ENCODE measurements at places on chromosomes 3 and 15. TPM values are rescaled to one million over a fixed set of nuclear protein-coding genes. Genes with fewer than 3 reads are reported as not detected.

Gene TMCO5A
- not detected for polyA plus RNA-seq

Gene SAXO2
- 0.49 TPM for polyA plus RNA-seq

Gene HAPLN3
- polyA plus RNA-seq, result 9.2 TPM

Gene COLQ
- polyA plus RNA-seq, result 1.8 TPM

Gene LYZL4
- polyA plus RNA-seq, result not detected

Gene WDR49
- polyA plus RNA-seq, result 0.08 TPM

Gene OR5H2
- not detected for polyA plus RNA-seq

Gene RHCG
- 0.13 TPM for polyA plus RNA-seq

Gene ARGFX
- not detected for polyA plus RNA-seq

Gene SLTM
- 60.0 TPM for polyA plus RNA-seq

Gene UBR1
- polyA plus RNA-seq, result 13.3 TPM

Gene TM2D3
- polyA plus RNA-seq, result 52.0 TPM

Gene TM6SF1
- 3.7 TPM for polyA plus RNA-seq

Gene THAP10
- 3.8 TPM for polyA plus RNA-seq

Gene NDN
- 107 TPM for polyA plus RNA-seq

Gene CAV3
- polyA plus RNA-seq, result 0.19 TPM

Gene NEK11
- polyA plus RNA-seq, result 3.0 TPM

Gene GPR160
- polyA plus RNA-seq, result 4.0 TPM

Gene ADGRG7
- polyA plus RNA-seq, result not detected

Gene DYNLT2B
- 16.3 TPM for polyA plus RNA-seq

Gene CYP1A1
- polyA plus RNA-seq, result 7.3 TPM

Gene CYP11A1
- 0.38 TPM for polyA plus RNA-seq

Gene GADL1
- not detected for polyA plus RNA-seq

Gene NR2F2
- 66.2 TPM for polyA plus RNA-seq

Gene NAALADL2
- polyA plus RNA-seq, result 4.2 TPM

Gene ZNF592
- 12.7 TPM for polyA plus RNA-seq

Gene IMPG2
- 0.16 TPM for polyA plus RNA-seq

Gene PLCH1
- polyA plus RNA-seq, result 0.27 TPM

All from urinary bladder (tissue), 4 donors.